ENCODE measurements at places on chromosomes 3 and 15. TPM values are rescaled to one million over a fixed set of nuclear protein-coding genes. Genes with fewer than 3 reads are reported as not detected.

DNA sequence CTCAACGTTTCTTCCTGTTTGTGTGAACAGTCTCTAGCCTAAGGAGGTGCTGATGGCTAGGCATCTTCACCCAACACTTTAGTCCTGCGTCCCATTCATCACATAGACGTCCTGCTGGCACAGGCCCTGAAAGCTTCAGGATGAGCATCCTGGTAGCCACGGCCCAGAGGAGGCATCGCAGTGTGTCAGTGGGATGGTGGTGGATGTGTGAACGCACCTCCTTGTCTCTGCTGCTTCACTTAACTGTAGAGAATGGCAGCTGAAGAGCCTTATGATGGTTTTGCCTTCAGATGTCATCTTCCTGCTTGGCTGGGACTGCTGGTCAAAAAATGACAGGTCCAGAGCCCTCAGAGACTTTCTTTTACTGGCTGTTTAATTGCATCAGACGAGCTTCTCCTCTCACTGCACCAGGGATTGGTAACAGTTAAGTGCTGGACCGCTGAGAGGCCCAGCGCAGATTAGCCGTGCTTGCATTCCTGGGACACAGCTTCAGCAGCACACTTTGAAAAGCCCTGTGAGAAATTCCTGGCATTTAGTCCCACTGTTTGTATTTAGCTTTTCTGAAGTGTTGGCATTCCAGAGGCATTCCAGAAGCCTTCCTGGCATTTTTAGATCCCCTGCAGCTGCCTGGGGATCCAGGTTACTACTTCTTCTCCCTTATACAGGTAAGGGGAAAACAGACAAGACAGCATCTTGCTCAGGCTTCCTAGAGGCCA, 132.4 kb upstream of the PLXNA1 start:
- no peaks in the 10 kb centered on the region for H3K27me3 ChIP-seq
- no peak overlapping the region for H3K4me3 ChIP-seq
- no peaks in the 10 kb centered on the region for H3K4me1 ChIP-seq
- DNase-seq = peak; percentile 39
- no peaks in the 10 kb centered on the region for H3K36me3 ChIP-seq

DNA sequence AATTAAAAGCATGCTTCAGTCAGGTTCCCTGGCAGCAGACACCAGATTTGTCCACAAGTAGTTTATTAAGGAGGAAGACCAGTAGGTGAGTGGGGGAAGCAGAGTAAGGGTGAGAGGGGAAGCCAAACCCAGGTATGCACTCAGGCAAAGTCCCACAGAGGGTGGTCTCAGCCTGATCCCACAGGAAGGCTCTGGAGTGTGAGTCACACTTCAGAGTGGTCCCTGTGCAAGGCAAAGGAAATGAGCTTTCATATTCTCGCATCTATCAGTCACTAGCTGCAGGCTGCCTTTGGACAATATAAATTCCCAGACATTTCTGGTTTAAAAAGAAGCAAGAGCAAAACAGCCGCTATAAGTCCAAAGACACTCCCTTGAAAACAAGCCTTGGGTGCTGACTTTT, 78.5 kb downstream of the TRANK1 start:
- no peaks in the 10 kb centered on the region for H3K36me3 ChIP-seq
- H3K4me3 ChIP-seq = no peak overlapping the region
- no peak for DNase-seq
- no peaks in the 10 kb centered on the region for H3K27me3 ChIP-seq
- H3K27ac ChIP-seq = no peak overlapping the region

- no peaks in the 10 kb centered on the region for H3K27me3 ChIP-seq
- H3K4me1 ChIP-seq = no peaks in the 10 kb centered on the region
- DNase-seq = no peak
- no peak overlapping the region for H3K27ac ChIP-seq
Measured at GRCh38 chr15:82875411-82876003, 66.1 kb downstream of the WHAMM start.

DNA sequence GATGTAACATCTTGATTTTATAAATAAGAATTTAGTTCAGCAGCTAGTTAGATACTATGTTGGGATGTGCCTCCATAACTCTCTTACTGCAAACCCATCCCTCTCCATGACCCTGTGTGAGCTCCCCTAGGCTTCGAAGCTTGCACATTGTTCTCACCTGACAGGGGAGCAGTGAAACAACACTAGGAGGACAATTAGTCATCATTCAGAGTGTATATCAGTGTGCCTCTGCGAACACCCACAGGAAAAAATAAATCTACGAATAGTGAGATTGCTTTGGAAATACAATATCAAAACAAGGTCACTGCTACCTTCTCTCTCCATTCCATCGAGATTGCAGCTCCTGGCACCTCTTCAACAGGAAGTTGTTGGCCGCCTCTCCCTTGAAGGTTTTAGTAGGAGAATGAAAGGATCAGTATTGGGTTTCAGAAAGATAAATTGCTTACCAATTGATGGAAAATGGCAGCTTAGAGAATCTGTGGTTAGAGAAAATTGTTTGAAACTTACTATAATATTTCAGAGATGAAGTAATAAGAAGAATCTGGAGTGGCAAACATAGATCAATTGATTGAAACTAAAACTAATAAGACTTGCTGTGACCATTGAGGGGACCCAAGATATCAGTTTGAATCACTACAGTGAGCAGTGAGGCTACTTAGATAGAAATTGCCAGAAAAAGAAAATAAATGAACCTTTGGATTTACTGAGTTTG, 103.2 kb downstream of the CHL1 start:
- no peak overlapping the region for H3K4me3 ChIP-seq
- H3K27me3 ChIP-seq = no peaks in the 10 kb centered on the region
- no peak for DNase-seq
- H3K4me1 ChIP-seq = no peaks in the 10 kb centered on the region
- H3K27ac ChIP-seq = no peak overlapping the region

The B3GNT5 gene
- total RNA-seq = 3.0 TPM

GRCh38 chr3:35565048-35565447, 74.3 kb upstream of the ARPP21 start:
- H3K36me3 ChIP-seq = no peaks in the 10 kb centered on the region
- no peak overlapping the region for H3K27ac ChIP-seq

- no peak overlapping the region for H3K4me3 ChIP-seq
- no peaks in the 10 kb centered on the region for H3K4me1 ChIP-seq
- no peaks in the 10 kb centered on the region for H3K36me3 ChIP-seq
- no peak for DNase-seq
- H3K27me3 ChIP-seq = no peaks in the 10 kb centered on the region
- H3K27ac ChIP-seq = no peak overlapping the region
Measured at GRCh38 chr15:80456517-80457492, 52.6 kb downstream of the ARNT2 start.

The CPLX3 gene
- total RNA-seq = 0.66 TPM

GRCh38 chr15:41285285-41285684, 47.1 kb downstream of the OIP5 start:
- no peaks in the 10 kb centered on the region for H3K27me3 ChIP-seq
- DNase-seq = no peak
- no peaks in the 10 kb centered on the region for H3K36me3 ChIP-seq
- peak overlapping the region; percentile 92 for H3K27ac ChIP-seq

The TFDP2 gene
- 55.9 TPM for total RNA-seq

GRCh38 chr3:146110161-146110560, 50.8 kb downstream of the PLOD2 start:
- DNase-seq = no peak
- H3K36me3 ChIP-seq = no peaks in the 10 kb centered on the region

- no peaks in the 10 kb centered on the region for H3K27me3 ChIP-seq
- no peaks in the 10 kb centered on the region for H3K4me1 ChIP-seq
- no peak overlapping the region for H3K4me3 ChIP-seq
- H3K36me3 ChIP-seq = no peaks in the 10 kb centered on the region
- H3K27ac ChIP-seq = peak overlapping the region; percentile 50
Measured at GRCh38 chr3:132245552-132246142, 71.6 kb upstream of the ACP3 start.

The CMTM8 gene
- total RNA-seq = 24.7 TPM

- no peak for DNase-seq
- H3K36me3 ChIP-seq = no peaks in the 10 kb centered on the region
- no peaks in the 10 kb centered on the region for H3K4me1 ChIP-seq
- no peaks in the 10 kb centered on the region for H3K27me3 ChIP-seq
Measured at GRCh38 chr3:130816561-130817445, 70.2 kb upstream of the PIK3R4 start.
